ENCODE measurements at places on chromosomes 6 and 20. TPM values are rescaled to one million over a fixed set of nuclear protein-coding genes. Genes with fewer than 3 reads are reported as not detected.

GRCh38 chr20:64277571-64278316, 22.2 kb downstream of the PCMTD2 start:
- DNase-seq, result no peak

GRCh38 chr6:130965656-130966055, 97.4 kb downstream of the EPB41L2 start:
- no peak for DNase-seq

DNA sequence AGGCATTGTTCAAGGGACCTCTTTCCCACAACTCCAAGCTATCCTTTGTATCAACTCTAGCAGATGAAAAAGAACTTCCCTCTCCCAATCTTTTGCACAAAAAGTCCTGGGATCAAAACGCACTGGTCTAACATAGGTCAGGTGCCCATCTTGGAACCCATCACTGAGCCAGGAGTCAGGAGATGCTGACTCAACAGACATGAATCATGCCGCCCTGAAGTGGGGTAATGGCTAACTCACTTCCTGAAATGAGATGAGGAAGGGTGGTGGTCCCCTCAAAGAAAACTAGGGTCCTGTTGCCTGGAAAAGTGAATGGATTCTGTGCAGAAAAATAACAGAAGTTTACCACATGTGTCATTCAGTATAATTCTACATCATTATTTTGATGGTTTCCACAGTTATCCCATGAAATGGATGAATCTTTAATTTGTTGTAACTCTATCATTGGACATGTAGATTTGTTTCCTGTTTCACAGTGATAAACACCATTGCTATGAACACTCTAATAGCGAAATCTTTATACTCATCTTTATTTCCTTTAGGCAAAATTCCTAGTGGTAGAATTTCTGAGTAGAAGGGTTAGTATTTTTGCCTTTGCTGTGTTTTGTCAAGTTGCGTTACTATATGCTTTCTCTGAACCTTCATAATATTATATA, 151.3 kb downstream of the SLC16A10 start:
- no peak for DNase-seq

DNA sequence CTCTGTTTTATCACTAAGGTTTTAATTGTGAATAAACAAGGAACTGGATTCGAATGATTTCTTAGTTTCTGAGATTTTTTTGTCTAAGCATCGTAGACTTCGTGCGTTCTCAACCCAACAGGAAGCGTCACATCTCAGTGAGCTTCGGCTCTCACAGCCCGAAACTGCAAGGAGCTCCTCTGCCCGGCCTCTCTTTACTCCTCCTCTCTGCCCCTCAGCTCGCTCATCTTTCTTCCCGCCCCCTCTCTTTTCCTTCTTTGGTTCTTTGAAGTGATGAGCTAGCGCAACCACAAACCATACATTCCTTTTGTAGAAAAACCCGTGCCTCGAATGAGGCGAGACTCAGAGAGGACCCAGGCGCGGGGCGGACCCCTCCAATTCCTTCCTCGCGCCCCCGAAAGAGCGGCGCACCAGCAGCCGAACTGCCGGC, 480 bp upstream of the NT5E start:
- DNase-seq, result peak; percentile 52

BTNL2 gene
- not detected for total RNA-seq

TMEM14A gene
- total RNA-seq, result 26.6 TPM

ADGRF1 gene
- total RNA-seq, result 16.9 TPM

RAMACL gene
- 9.7 TPM for total RNA-seq

TAAR9 gene
- total RNA-seq, result not detected

TDRD6 gene
- total RNA-seq, result 1.4 TPM

GRCh38 chr6:130666786-130667185, 160.4 kb upstream of the SMLR1 start:
- DNase-seq, result no peak

DNA sequence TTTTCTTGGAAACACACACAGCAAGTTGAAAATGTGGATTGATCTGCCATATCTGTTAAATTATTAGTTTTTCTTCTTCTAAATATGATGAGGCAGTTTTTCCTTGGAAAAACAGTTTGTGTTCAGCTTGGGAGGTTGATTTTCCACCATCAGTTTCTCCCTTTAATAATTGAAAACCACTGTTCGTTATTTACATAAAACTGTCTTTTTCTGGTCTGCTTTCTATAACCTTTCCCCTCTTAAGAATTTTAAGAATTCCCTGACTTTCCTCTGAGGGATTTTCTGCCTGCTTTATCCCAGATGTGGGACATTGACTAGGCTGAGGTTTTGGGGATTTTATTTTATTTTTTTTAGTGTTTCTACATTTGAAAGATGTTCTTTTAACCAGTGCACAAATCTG, 27.2 kb downstream of the DSE start:
- DNase-seq, result no peak

HCK gene
- 3.9 TPM for total RNA-seq

ACTL10 gene
- 2.1 TPM for total RNA-seq

GRCh38 chr20:51371720-51372119, 170.8 kb downstream of the NFATC2 start:
- no peak for DNase-seq

TSBP1 gene
- not detected for total RNA-seq

DNA sequence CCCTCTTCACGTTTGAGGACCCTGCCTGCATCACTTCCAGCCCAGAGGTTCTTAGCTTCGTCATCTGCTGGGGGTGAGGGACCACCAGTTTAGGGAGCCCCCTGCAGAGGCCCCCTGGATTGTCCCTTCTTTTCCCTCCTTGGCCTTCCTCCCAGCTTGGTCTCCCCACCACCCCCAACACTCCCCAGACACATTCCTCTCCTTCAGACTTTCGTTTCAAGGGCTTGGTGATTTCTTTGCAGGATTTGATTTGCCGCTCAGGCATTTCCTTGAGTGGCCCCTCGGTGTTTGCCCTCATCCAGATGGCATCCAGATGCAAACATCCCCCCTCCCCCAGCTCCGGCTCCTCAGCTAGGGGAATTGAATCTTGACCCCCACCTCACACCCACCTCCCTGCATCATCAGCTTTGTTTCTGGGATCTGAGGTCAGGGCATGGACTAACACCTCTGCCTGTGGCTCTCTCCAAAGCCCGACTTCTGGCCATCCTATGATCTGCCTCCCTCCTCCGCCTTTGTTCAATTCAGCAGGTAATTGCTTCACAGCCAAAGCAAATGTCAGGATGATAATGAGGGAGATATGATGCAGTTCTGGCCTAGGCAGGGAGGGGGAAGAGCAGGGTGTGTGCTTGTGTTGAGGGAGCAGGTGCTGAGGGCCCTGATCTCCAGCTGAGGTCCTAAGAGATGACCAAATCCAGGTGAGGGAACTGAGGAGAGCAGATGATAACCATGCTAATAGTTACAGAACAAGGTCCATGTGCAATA, 141.5 kb downstream of the VEGFA start:
- DNase-seq, result peak; percentile 50

All from thyroid gland (tissue), 4 donors.